Prostate gland (tissue), 2 donors: ENCODE measurements at places on chromosomes 16 and 17.

- no peaks in the 10 kb centered on the region for H3K36me3 ChIP-seq
- no peak overlapping the region for H3K4me3 ChIP-seq
- H3K4me1 ChIP-seq: no peaks in the 10 kb centered on the region
- H3K27me3 ChIP-seq: no peaks in the 10 kb centered on the region
These were observed 164.0 kb downstream of the PHKB start for GRCh38 chr16:47625115-47625567.

DNA sequence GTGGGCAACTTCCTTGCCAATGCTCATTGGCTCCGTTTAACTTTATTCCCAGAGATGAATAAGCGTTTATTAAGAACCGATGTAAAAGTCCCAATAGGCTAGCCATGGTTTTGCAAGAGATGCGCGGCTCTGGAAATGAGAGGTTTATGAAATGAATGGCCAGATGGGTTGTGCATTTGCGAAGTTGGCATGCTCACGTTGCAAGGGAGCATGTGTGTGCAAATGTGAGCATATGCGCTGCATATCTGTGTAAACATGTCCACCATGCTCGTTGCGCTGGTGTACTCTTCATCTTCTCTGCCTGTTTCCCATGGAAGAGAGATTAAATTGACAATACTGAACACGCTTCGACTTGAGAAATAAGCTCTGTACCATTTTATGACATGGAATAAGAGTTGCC lies 848.6 kb upstream of the RBFOX1 start:
- no peaks in the 10 kb centered on the region for H3K36me3 ChIP-seq
- H3K4me3 ChIP-seq: no peak overlapping the region
- H3K27me3 ChIP-seq: peaks cover 9% of the 10 kb centered on the region
- DNase-seq: no peak
- H3K4me1 ChIP-seq: no peaks in the 10 kb centered on the region
- no peak overlapping the region for H3K27ac ChIP-seq

DNA sequence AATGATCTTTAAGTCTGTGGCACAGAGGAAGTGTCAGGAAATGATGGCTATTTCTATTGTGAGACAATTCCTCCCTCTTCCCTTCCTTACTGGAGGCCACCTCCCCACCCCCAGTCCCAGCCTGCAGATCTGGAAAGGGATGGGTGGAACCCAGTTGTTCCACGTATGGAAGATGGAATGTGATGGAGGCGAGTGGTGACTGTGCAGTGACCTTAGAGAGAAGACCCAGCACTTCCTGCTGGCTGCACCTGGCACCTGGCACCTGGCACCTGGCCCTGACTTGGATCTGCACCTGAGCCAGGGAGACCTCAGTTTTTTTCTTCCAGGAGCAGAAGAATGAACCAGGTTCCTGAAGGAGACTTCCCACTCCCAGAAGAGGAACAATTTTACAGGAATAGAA lies 33.0 kb upstream of the TMC5 start:
- H3K4me3 ChIP-seq: no peak overlapping the region
- H3K36me3 ChIP-seq: no peaks in the 10 kb centered on the region
- peak; percentile 65 for DNase-seq

DNA sequence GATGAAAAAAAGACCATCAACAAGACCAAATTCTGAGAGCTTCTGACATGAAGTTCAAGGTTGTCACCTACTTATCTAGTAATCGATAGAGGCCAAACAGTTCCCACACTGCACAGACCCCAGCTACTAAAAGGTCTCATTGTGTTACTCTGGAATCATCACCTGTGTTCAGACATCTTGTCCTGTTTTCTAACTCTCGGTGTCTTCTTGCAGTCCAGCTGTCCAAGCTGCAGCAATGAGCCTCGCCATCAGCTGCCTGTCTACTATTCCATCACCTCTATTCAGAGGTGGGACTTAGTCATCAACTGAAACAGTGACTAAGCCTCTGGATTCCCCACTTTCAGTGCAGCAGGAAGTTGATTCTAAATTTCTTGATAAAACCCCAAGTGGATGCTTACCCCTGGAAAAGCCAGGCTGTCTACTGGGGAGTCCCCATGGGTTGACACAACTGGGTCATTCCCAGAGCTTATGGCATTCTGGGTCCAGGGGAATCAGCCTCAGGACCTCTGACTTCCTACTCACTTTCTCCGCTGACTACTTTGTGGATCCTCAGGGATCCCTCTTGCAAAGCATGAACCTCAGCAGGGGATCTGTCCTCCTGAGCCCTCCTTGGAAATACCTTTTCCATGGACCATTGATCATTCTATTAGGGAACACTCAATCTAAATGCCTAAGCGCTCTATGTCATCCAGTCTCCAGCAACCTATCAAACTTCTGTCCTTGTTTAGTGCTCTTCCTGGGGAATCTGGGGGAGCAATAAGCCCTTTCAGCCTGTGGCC lies 46.5 kb downstream of the HNF1B start:
- no peaks in the 10 kb centered on the region for H3K27me3 ChIP-seq
- H3K27ac ChIP-seq: no peak overlapping the region
- no peak for DNase-seq
- H3K36me3 ChIP-seq: no peaks in the 10 kb centered on the region
- no peak overlapping the region for H3K4me3 ChIP-seq
- H3K4me1 ChIP-seq: no peaks in the 10 kb centered on the region

DNA sequence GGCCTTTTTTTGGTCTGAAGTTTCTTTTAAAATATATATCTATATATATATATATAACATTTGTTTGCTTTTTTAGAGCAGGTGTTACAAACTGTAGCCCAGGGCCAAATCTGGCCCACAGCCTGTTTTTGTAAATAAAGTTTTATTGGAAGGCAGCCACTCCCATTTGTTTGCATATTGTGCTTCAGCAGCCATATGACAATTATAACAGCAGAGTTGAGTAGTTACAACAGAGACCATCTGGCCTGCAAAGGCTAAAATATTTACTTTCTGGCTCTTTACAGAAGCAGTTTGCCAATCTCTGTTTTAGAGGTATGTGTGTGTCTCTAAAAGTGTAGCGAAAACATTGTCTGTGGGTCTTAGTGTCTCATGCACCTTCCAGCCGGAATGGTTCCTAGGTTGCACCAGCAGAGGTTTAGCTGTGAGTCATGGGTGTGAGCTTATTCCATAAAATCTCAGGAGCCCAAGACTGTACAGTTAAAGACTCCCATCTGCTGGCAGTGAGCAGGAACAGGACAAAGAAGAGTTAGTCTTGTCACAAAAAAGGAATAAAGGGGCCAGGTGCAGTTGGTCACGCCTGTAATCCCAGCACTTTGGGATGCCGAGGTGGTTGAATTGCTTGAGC lies 23.8 kb downstream of the LCMT1 start:
- no peaks in the 10 kb centered on the region for H3K27me3 ChIP-seq
- H3K36me3 ChIP-seq: no peaks in the 10 kb centered on the region
- H3K4me1 ChIP-seq: no peaks in the 10 kb centered on the region
- DNase-seq: no peak
- H3K4me3 ChIP-seq: no peak overlapping the region
- no peak overlapping the region for H3K27ac ChIP-seq

DNA sequence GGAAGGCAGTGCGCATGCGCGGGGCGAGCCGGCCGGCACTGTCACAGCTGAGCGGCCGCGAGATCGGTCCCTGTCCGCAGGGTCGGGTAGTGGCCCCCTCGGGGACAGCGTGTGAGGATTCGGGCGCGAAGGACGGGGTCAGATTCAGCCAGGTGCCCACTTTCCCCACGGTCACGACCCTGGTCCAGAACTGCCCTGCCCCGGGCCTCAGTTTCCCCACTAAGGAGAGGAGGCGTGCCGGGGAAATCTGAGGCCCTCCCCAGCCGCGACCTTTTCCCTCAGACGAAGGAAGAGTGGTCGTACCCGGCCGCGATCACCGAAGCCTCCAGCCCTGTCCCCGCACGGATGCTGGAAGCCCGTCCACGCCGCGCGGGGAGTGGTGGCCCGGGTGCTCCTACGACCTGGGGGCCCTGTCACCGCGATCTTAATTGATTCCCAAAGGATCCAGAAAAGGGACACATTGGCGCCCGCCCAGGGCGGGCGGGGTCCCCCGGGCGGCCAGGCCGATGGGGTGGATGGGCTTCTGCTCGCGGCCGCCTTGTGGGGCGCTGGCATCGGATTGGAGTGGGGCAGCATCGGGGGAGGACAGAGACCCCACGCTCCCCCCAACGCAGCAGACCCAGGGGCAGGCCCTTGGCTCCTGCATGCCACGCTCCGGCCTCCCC lies 57.7 kb downstream of the SRL start:
- peak overlapping the region; percentile 91 for H3K27ac ChIP-seq
- H3K4me1 ChIP-seq: no peaks in the 10 kb centered on the region
- H3K4me3 ChIP-seq: peak overlapping the region; percentile 73
- DNase-seq: no peak
- H3K36me3 ChIP-seq: no peaks in the 10 kb centered on the region

DNA sequence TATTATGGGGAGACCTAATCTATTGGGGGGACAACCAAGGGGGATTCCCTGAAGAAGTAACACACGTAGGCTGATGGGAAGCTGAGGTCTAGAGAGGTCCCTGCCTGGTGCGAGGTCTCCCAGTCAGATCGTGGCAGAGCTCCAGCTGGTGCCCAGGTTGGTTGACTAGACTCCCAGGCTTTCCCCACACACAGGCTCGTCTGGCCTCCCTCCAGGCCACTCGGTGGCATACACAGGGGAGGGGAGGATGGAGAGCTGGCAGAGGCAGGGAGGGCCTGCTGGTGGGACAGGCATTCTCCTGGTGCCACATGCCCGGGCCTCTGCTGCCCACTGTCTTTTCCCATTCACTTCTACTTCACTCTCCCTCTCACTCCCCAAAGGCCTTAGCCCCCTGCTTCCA lies 8.5 kb upstream of the SOCS3 start:
- no peak overlapping the region for H3K4me3 ChIP-seq
- H3K36me3 ChIP-seq: no peaks in the 10 kb centered on the region
- H3K27ac ChIP-seq: no peak overlapping the region
- DNase-seq: no peak
- H3K4me1 ChIP-seq: no peaks in the 10 kb centered on the region

DNA sequence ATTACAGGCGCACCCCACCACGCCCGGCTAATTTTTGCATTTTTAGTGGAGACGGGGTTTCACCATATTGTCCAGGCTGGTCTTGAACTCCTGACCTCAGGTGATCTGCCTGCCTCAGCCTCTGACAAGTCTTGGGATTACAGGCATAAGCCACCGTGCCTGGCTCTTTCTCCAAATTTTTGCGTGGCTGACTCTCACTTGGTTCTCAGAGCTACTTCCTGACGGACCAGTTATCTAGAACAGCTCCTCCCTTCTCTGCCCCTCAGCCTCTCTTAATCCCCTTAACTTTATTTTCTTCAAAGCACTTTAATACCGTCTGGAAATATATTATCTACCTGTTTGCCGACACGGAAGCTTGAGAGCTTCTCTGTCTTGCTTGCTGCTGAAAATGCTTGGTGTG lies 4.2 kb downstream of the YPEL2 start:
- no peak overlapping the region for H3K4me3 ChIP-seq
- H3K27me3 ChIP-seq: no peaks in the 10 kb centered on the region
- H3K4me1 ChIP-seq: peaks cover 9% of the 10 kb centered on the region
- DNase-seq: no peak
- no peaks in the 10 kb centered on the region for H3K36me3 ChIP-seq

GRCh38 chr17:47724705-47725104 lies 8.3 kb upstream of the TBX21 start:
- H3K36me3 ChIP-seq: no peaks in the 10 kb centered on the region
- no peaks in the 10 kb centered on the region for H3K4me1 ChIP-seq
- DNase-seq: no peak
- H3K27ac ChIP-seq: no peak overlapping the region
- H3K27me3 ChIP-seq: peaks cover 7% of the 10 kb centered on the region
